ENCODE measurements at places on chromosomes 7 and 10.

GRCh38 chr10:130039141-130039540 lies 71.5 kb downstream of the C10orf143 start:
- no peak for DNase-seq

DNA sequence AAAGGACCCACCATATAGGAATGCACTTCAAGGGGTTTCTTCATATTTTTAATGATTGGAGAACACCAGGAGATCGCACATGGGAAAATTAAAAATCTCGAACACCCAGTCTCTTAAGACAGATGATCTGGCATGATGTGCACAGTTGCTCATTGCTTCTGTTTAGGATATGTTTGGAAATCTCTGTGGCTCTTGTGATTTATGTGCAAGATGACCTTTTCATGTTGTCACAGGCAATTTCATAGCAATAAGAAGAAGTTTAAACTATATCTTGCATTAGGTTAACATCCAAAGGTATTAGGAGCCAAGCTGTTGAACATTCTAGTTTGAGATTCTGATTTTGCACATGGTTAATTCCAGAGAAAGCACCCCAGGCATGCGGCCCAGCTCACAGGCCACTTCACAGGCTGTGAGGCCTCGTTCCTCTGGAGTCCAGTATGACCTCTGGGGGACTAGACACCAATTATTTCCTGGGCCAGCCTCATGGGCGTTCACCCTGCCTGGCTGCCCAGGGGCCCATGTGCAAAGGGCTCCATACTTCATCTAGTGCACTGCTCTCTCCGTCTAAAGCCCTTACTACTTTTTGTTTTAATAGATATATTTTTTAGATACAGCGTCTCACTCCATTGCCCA lies 28.4 kb downstream of the CAMK1D start:
- DNase-seq = no peak

- no peak for DNase-seq
Observed at GRCh38 chr10:63007112-63007511, 126.0 kb upstream of the NRBF2 start.

DNA sequence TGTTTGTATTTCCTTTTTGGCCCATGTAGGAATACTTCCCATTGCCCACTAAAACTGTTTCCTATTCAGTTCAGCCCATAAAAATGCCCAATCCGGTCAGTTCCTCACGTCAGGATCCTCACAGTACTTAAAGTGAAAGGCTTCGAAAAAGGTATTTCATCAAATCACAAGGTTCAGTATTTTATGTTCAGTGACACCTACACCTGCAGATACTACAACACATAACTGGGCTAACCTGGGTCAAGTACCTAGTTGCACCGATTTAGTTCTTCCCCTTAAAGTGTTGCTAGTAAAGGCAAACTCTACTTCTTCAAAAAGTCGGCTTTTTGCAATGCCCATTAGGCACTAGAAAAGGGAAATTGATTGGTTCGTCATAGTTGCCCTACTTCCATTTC lies 1.1 kb downstream of the SNX13 start:
- no peak for DNase-seq

DNA sequence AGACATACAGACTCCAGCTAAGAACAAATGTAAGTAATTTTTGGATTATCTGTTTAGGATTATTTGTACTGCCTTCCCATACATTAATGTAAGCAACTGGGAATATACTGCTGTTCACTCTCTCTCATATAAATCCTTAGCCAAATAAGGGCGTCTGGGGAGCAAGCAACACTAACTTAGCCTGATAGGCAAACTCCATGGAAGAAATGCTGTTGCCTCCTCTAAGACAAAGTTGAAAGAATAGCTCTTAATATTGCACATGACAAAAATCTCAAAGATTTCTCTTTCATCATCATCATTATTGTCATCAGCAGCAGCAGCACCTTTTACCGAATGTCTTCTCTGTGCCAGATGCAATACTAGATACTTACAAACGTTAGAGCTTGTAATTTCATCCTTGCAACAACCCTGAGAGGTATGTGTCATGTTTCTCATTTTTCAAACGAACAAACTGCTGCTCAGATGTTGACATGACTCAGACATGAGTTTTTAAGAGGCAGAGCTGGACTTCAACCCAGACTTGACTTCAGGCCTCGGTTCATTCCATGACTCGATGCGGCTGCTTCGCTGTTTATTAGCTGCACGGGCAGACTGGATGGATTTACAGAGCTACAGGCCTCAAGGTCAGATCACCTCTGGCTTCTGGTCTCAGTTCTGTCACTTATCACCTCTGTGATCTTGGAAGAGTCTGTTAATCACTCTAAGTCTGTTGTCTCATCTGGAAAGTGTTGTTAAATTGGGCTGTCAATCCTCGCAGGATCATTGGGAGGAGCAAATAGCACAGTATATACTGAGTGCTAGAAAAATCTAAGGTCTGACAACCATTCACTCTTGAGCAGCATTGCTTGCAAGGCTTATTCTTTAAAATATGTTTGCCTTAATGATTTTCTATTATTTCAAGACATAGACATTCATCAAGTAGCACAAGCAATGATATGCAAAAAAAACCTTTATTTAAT lies 126.3 kb upstream of the CELF2 start:
- DNase-seq = peak; percentile 35

- no peak for DNase-seq
Observed at GRCh38 chr7:155815332-155816191, 3.3 kb upstream of the SHH start.

- no peak for DNase-seq
Observed at GRCh38 chr7:159020987-159021386, 123.7 kb downstream of the VIPR2 start.

GRCh38 chr7:157006205-157006747 lies 4.2 kb downstream of the MNX1 start:
- DNase-seq = no peak

DNA sequence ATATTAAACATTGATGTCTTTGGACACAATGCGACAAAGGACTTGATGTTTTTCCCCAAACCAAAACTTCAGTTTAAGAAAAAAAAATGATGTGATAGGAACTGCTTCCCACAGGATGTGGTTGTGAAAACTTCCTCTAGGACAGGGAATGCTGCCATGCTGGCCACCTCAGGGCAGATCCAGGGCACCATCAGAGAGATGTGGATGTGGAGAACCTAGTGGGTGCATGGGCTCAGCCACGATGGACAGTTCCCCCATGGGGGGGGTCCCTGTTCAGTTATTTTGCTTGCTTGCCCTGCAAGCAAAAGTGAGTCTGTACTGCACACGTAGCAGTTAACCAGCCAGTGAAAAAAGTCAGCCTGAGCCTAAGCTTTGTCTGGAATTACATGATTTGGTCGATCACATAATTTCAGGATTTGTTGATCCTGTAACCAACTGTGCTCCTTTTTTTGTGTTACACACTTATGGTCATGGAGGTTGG lies 36.3 kb downstream of the LAMB4 start:
- no peak for DNase-seq

- DNase-seq = no peak
Observed at GRCh38 chr7:137619181-137619580, 227.6 kb downstream of the DGKI start.

DNA sequence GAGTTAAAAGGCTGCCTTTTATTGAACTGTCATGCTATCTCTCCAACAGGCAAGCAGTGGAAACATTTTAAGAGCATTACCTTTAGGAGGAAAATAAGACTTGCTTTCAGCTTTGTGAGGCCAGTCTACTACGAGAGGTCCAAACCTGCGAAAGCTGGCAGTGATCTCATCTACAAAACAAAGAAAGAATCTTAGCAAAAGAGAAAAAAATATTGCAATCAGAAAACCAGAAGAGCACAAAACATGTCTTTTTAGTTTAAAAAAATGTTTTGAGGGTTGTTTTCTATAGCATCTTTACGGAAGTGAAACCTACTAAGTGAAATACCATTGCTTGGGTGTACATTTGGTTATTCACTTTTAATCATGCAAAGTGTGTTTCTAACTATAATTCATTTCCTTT lies 147.9 kb downstream of the CPEB3 start:
- no peak for DNase-seq

All from GM04504 (cell line).